ENCODE measurements at places on chromosomes 4 and X.

DNA sequence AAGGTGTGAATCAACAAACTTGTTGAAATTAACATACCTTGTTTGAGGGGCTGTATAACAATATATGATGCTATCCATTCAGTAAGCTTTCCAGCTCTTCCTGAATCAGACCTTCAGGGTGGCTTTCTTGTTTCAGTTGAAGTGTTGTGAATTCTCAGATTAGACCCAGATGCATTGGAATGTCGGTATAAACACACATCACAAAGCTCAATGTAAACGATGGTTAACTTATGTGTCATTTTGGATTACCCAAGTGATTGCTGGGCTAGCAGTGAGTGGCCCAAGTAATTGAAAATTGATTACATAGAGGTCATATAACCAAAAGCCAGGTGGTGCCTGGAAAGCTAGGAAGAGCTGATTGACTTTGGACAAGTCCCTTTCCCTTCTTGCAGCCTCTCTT is 115.0 kb downstream of the SHROOM4 start:
- DNase-seq = no peak

GRCh38 chr4:69849969-69850368 is 10.0 kb downstream of the SULT1E1 start:
- DNase-seq = no peak

DNA sequence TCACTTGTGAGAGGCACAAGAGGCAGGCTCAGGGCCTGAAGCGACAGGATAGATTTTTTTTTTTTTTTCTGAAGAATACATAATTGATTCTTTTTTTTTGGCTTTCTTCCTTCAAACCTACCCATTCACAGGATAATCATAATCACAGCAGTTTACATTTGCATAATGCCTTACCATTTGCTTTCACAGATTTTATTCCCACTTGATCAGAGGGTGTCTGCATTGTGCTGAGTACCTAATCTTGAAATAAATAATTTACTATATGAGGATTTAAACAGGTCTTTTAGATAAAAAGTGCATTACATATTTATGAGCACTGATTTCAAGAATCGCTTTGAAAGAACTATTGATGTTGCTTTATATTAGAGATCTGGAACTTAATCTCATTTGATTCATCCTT is 219.3 kb downstream of the SPRY1 start:
- DNase-seq = no peak

DNA sequence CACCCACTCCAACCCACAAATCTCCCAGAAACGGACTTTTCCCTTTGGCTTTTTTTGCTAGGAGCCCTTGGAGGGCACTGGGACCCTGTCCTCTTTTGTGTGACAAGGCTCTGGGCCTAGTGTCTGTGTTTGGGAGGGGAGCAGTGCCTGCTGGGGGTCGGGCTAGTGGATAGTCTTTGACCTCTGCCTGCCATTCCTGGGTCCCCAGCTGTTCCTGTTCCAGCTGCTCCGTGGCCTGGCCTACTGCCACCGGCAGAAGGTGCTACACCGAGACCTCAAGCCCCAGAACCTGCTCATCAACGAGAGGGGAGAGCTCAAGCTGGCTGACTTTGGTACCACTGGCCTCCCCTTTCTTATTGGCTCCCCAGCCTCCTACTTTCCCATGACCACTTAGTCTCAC is 6.7 kb upstream of the USP11 start:
- no peak for DNase-seq

DNA sequence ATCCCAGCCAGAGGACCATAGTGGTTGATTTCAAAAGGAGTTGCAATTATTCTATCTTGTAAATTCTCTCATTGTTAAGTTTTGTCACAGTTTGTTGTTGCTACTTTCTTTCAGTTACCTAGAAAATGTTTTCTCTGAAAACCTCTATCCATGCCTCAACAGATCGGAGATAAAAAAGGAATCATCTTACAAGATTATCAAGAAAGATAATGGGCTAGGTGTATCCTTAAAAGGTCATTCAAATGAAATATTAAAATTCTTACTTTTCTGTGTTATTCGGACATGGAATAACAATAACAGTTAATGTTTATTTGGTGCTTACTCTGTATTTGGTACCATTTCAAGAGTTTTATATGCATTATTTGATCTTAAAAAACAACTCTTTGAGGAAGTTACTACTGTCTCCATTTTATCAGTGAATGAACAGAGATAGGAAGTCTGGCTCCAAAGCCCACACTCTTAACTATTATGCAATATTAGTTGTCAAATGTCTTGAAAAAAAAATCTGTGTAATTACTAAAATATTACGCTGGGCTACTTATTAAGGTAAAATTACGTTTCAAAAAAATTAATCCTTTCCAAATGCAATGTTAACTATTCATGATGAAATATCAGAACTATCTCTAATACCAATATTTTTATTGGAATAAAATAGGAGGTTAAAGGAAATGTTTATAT is 97.5 kb downstream of the SNCA start:
- DNase-seq = no peak

DNA sequence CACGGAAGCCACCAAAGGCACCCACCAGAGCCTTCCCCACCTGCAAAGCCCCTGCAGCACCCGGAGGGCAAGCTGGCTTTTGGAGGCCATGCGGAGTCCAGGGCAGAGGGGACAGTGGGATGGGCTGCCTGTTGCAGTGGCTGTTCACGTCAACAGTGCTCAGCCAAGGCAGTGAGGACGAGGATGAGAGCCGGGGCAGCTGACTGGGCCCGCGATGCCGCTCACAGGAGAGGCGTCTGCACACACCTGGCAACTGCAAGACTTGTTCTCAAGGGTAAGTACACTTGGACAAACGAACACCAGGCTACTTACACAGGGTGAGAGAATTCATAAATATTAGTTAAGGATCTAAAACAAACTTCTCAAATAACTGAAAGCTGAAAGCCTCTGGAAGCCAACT is 19.6 kb downstream of the FGFR3 start:
- DNase-seq = peak; percentile 3

GRCh38 chrX:106649523-106650428 is 38.0 kb downstream of the RADX start:
- DNase-seq = no peak

DNA sequence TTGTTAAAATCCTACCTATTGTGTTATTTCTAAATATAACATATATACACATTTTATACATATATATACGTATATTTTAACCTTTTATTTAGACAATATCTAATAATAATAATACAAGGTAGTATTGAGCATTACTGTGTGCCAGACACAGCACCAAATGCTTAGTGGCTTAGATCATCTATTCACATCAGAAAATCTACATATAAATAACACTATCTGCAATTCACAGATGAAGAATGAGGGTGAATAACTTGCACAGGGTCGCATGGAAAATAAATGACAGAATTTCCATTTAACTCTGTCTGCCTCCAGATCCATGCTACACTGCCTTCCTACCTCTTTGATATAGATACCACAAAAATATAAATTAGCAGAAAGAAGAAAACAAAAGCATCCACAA is 37.7 kb downstream of the SHROOM4 start:
- no peak for DNase-seq

GRCh38 chr4:183798301-183799253 is 106.5 kb upstream of the STOX2 start:
- peak; percentile 33 for DNase-seq

GRCh38 chr4:21887481-21887880 is 61.1 kb downstream of the KCNIP4 start:
- no peak for DNase-seq

DNA sequence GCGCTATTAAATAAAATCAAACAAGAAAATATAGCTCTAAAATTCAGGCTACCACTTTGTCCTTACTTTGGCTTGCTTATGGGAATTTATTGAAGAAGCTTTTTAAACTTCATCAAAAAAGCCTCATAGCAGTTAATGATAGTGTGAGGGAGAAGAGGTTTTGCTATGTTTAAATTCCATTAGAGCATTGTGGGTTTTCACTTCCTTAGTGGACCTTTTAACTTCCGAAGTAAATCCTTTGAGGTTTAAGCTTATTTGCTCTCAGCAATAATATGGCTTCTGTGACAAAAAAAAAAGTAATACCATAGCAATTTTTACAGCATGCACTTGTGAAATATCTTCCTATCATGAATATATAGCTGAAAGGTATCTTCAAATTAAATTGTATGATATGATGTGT is 120.2 kb upstream of the NDST4 start:
- DNase-seq = no peak

DNA sequence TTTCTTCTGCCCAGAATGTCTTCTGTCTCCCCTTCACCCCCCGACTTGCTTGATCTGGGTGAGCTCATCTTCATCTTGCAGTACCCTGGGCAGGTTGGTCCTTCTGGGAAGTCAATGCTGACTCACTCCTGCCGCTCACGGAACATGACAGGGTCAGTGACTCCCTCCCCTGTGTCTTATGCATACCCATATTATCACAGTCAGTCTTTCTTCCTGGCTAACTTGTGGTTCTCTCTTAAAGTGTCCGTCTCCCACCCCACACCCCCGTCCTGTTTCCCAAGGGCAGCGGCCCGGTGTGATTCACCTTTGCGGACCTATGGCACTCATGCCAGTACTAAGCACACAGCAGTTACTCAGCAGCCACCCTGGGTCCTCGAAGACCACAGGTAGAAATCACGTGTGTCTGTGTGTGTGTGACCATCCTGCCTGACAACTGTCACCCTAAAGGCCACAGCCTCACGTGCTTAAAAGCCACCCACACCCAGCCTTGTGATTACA is 17.7 kb downstream of the IQSEC2 start:
- peak; percentile 83 for DNase-seq

DNA sequence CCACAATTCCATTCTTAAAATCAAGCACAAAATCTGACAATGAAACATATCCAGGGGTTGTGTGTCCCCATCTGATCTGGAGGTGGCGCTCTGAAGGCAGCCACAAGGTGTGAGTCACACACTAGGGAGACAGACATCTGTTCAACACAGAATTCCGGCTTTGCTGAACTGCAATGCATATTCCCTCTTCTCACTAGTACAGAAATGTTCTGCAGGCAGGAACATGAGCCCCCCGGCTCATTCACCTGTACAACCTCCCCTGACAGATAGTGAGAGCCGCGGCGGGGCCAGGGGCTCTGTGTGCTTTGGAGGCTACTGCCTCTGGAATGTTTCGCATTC is 41.9 kb downstream of the WDR1 start:
- peak; percentile 41 for DNase-seq

DNA sequence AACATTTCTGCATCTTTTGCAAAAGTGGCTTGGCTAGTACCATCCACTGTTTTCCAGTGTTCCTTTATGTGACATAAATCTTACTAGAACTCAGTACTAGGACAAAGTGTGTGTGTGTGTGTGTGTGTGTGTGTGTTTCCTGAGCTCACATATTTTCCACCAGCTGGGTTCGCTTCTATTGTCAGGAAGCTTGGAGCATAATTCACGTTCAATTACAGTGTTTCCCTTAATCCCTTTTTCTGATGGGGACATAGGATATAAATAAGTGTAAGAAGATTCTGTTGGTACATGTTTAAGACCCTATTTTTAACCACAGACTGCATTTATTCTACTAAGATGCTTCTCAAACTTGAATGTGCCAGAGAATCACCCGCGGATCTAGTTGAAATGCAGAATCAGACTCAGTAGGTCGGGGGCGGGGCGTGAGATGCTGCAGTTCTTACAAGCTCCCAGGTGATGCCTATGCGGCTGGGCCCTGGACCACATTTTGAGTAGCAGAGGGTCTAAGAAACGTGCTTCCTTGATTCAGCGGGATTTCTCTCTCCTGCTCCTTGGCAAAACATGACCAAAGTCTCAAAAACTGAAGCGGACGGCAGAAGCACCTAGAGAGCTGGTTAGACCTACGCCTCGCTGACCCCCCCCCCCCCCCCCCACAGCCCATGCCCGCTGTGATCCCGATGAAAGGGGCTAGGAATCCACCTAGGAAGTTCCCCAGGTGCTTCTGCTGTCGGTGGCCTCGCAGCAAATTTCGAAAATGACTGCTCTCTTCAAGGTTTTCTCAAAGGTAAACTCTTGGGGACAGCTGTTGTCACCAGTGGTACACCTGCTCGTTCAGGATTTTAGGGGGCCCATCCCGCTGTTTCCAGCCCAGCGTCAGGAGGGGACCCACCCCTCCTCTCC is 797 bp downstream of the CD99L2 start:
- DNase-seq = peak; percentile 70

DNA sequence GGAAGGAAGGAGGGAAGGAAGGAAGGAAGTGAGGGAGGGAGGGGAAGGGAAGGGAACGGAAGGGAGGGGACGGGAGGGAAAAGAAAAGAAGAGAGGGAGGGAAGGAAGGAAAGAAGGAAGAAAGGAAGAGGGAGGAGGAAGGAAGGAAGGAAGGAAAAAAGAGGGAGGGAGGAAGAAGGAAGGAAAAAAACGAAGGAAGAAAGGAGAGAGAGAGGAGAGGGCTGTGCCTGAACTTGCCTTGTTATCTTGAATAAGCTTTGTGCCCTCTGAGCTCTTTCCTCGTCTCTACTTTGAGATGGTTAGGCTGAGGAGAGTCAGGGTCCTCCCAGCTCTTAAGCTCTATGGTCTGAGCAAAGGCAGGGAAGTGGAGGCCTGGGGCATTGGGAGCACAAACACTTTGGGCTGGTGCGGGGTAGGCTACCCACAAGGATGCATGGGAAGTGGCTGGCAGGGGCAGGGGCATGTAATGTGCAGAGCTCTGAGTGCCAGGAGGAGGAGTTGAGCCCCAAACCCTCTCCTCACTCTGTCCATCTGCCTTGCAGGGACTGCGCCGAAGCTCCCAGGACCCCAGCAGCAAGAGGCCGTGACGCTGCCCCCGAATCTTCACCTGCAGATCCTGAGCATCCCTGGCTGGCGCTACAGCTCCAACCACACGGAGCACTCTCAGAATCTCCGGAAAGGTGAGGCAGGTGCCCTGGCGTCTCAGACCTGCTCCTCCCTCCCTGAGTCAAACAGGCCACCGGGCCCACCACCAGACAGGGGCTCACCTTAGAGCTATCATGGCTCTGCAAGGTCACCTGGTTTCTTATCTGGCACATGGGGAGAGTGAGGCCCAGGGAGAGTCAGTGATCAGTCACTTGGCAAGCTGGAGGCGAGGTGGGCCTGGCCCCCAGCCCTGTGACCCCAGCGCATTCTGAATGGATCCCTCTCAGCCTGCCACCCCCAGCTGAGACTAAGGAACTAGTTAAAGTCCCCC is 26.5 kb upstream of the MRFAP1 start:
- DNase-seq = no peak

GRCh38 chr4:164508097-164508496 is 245.8 kb upstream of the SMIM31 start:
- DNase-seq = no peak

DNA sequence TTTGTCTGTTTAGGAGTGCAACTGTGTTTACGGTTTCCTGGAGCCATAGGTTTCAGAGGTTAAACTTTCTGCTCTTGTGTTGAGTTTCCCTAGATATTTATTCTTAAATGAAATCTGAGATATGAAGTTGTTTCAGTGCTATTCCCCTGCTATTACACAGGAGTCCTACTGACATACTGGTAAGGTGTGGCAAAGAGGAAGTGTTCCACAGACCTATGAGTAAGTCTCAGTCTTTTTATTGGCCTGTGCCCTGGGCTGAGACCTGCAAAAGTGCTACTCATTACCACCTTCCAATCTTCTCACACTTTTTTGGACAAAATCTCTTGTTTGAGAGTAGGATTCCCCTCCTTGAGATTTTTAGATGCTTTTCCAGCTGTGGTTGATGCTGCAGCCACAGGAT is 35.6 kb upstream of the MAGEA8 start:
- no peak for DNase-seq
